ENCODE measurements at places on chromosomes 7 and 10. TPM values are rescaled to one million over a fixed set of nuclear protein-coding genes. Genes with fewer than 3 reads are reported as not detected.

The NPTX2 gene
- not detected for total RNA-seq

The DOCK4 gene
- 0.21 TPM for total RNA-seq

The MAT1A gene
- not detected for total RNA-seq

The CASP2 gene
- 82.0 TPM for total RNA-seq

The PIP gene
- not detected for total RNA-seq

The VWDE gene
- 6.3 TPM for total RNA-seq

DNA sequence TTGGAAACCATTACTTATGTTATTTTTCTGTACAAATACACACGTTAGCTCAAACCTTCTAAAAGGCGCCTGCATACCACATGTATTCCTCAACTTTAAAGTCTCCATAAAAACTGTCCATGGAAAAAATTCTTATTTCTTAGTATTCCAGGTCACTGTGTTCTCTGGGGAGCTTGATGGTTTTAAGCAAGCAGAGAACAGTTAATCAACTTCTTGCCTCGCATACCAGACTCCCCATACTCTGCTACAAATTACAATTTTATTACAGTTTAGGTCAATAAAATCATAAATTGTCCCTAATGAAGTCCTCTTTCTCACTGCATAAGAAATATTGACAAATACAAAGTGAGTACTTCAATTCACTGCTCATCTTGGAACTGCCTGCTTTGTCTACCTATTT is 77.0 kb upstream of the GPR22 start:
- no peak for DNase-seq

DNA sequence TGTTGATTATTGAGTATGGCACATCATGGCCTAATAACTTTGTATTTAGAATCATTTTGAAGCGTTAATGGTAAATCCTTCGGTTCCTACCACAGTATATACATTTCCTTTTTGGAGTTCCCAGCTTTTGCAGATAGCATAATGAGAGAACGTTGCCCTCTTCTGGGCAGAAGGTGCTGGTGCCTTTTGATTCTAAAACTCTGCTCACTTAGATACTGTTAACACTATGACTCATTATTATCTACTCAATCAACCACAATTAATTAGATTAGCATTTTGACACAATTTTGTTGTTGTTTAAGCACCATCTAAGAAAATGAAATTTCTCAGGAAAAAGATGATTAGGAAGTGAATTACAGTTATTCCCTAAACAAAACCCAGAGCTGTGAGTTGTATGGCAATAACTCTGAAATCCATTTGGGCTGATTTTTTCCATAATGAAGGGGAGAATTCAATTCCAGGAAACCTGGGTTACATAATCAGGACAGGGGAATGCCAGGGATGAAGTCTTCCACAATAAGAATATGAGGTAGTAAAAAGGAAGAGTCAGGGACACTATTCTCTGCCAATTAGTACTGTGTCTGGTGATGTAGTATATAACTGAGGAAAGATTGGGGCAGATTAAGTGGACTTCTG is 11.5 kb upstream of the DLD start:
- DNase-seq: no peak

GRCh38 chr10:129101232-129101980 is 365.6 kb upstream of the MGMT start:
- no peak for DNase-seq

DNA sequence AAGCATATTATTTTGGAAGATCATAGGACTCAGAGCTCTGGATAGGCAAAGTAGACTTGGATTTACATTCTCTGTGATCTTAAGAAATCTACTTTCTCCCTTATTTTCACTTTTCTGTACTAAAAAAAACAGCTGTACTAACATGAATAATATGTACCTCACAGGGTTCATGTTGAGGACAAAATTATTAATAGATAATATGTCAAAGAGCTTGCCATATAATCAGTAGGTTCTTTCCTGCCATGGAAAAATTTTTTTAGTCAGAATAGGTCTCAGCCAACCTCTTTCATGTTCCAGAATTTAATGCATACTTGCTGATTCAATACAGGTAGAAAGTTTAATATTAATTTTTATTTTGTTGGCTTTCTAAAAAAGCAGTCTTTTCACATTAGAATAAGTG is 780.3 kb upstream of the C7orf33 start:
- DNase-seq: no peak

DNA sequence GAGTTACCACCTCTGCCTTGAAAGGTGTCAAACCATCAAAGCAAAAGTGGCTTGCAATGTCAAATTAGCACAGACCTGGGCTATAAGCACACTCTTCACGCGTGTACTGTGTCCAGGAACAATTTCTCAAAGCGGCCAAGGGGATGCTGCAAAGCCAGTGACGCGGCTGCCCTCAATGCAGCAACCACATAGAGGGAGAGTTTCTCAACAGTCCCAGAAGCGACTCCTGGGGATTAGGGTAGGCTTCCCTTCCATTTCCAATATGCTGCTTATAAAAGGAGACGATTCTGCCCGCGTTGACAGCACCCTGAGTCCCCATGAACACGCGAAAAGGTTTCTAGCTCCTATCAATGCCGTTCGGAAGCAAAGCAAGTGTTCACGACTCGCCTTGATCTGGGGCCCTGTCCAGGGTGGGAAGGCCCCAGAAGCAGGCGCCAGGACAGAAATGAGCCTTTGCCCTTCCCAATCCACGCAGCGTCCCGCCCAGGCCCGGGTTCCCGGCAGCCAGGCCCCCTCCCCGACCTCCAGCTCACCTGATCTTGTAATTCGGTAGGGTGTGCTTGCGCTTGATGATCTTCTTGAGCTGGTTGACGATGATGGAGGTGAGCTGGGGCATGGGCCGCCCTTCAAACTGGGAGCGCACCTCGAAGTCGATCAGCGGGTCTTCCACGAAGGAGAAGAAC is 1.3 kb downstream of the PDZD8 start:
- peak; percentile 61 for DNase-seq

DNA sequence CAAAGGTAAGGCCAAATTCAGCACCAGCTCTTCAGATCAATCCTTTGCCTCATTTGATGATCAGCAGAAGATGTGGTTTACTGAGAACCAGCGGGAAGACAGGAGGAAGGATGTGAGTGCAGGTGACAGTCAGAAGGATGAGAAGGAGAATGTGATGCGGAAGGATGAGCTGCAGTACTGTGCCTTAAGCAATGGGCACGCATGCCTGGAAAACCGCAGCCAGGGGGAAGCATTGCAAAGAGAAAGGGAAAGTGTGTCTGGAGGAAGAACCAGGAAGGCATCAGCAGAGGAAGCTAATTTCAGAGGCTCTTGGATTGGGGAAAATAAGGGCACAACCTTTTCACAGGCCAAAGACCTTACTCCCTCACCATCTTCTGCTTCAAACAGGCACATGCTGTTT is 25.7 kb downstream of the C10orf71 start:
- DNase-seq: no peak

GRCh38 chr7:104956753-104957450 is 57.1 kb upstream of the KMT2E start:
- DNase-seq: peak; percentile 43

GRCh38 chr10:132245056-132245455 is 58.3 kb downstream of the DPYSL4 start:
- DNase-seq: no peak

DNA sequence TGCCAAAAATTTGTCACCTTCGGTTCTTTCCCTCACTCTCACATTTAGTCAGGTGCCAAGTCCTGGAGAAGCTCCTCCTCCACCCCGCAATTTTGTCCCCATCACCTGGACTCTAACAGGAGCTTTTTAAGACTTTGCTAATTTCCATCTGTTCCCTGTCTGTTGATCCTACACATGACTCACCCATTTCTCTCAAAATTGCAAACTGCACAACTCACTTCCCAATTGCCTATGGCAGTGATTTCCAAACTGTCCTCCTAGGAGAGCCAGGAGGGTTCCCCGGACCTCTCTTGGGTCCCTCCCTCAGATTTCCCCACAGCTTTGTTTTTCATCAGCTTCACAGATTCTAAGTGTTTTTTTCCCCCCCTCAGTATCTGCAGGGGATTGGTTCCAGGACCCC is 120.3 kb downstream of the WNT2 start:
- no peak for DNase-seq

GRCh38 chr7:69553190-69553589 is 45.1 kb upstream of the AUTS2 start:
- no peak for DNase-seq

DNA sequence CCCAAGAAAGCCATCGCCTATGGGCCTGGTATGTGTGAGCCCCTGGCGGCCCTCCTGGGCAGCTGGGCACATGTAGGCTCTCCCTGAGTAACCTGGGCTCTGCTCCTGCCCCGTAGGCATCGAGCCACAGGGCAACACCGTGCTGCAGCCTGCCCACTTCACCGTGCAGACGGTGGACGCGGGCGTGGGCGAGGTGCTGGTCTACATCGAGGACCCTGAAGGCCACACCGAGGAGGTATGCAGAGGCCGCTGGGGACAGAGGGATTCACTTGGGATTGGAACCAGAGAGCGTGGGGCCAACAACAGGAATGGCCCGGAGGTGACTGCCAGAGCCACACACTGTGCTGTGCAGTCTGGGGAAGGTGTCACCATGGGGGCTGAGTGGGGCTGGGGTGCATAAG is 7.3 kb downstream of the FLNC start:
- no peak for DNase-seq

DNA sequence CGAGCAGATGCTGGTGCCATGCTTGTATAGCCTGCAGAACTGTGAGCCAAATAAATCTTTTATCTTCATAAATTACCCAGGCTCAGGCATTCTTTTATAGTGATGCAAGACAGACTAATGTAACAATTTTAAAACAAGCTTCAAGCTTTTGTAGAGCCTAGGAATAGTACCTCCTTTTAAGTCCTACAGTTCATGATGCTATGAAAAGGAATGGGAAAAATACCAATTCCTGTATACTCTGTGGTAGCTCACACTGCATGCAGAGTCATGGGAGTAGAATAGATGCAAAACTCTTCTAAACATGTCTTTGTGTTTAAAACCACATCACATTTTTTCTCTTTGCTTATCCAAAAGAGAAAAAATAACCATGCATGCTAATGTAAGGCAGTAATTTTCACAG is 66.6 kb upstream of the WNT16 start:
- DNase-seq: no peak

DNA sequence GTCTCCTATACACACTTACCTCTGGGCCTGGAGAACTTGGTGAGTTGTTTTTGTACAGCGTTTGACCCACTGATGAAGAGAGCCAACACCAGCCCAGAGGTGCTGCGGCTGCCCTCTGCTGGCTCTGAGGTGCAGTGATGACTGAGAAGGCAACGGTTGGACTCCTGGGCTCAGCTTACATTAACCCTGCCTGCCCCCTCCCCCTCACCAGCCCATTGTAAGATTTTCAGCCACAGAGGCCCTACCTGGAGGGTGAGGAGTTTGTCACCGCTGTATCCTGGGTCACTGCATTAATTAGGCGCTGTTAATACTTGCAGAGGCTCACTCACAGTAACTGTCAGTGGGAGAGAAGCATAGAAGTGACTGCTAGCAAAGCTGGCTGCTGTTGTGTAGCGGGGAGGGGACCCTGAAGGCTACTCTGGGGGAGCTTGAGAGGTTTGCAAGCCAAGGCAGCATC is 19.0 kb upstream of the ANKRD2 start:
- DNase-seq: peak; percentile 58

GRCh38 chr10:64881257-64881656 is 1360.1 kb downstream of the REEP3 start:
- no peak for DNase-seq

DNA sequence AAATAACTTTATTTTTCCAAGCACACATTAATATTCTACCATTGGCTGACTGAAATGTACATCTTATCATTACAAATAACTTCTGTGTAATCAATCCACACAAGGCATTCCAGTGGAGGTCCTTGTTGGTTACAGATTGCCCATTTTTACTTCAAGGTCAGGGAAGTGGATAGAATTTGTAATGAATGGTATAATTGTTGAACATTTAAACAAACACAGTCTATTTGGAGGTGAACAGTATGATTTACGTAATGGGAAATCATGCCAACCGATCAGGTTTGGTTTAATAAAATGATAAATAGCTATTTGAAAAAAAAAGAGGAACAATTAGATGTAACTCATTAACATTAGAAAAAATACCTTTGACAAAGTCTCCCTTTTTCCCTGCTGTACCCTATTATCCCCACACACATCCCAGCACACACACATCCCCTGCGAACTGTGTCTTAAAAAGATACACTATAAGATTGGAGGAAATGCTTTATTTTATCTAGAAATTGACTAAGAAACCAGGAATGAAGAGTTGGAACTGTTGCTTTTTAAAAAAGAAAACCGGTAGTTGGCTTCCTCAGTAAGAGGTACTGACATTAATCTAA is 19.0 kb upstream of the ASZ1 start:
- DNase-seq: no peak

- no peak for DNase-seq
Observed at GRCh38 chr10:70910486-70911341, 22.3 kb upstream of the PCBD1 start.

GRCh38 chr7:138978541-138979184 is 2.5 kb downstream of the KIAA1549 start:
- no peak for DNase-seq

- no peak for DNase-seq
Observed at GRCh38 chr7:158541346-158542010, 46.1 kb downstream of the PTPRN2 start.

DNA sequence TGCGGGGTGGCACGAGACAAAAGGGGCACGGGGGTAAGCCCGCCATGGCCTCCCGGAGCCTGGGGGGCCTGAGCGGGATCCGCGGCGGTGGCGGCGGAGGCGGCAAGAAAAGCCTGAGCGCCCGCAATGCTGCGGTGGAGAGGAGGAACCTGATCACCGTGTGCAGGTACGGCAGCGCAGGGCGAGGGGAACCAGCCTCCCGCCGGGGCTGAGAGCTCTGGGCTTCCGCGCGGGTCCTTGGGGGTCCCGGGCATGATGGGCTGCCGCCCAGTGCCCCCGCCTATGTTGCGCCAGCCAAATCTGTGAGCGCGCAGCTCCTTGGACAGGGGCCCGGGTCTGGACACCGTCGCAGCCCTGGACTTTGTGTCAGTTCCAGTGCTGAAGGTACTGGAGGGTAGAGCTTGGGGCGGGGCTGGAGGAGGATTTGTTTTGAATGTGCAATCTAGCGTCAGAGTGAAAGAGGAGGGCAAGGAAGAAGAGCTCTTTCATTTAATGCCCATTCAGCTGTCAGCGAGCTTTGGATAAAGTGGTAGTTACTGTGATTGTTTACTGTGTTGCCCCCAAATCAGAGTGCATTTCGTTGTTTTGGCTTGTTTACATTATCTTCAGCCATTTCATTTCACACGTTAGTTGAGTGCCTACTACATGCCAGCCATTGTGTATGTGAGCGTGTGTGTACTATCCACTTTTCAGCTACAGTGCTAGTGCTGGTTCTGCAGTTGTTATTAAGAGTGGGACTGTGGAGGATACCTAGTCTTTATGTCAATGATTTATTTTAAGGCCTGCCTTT is 777 bp downstream of the RUNDC3B start:
- DNase-seq: peak; percentile 16

GRCh38 chr7:8751557-8752231 is 318.3 kb downstream of the NXPH1 start:
- DNase-seq: no peak
